MCF 10A (cell line): ENCODE measurements at places on chromosomes 1 and 21. TPM values are rescaled to one million over a fixed set of nuclear protein-coding genes. Genes with fewer than 3 reads are reported as not detected.

DNA sequence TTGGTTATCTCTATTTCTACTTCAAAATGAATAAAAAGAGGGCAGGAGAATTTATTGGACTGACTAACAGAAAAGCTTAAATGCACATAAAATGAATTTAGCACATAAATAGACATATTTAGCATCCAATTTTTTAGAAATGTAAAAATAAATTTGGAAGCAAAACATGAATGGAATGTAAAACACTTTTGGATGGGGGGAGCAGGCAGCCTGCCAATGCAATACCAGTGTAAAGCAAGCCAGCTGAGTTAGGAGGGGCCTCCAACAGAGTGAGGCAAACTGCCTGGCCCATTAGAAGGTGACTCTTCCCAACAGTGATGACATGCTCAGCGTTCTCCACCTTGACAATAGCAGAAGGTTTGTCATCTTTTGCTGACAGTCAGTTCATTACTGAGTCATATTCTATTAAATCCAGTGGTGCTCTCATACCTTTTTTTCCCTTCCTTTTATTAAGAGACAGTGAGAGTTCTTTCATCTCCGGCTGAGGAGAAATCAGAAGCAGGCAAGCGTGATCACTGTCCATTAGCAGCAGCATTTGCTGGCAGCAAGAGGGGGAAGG lies 19.5 kb upstream of the EXO1 start:
- no peaks in the 10 kb centered on the region for H3K36me3 ChIP-seq
- no peak for DNase-seq
- peaks cover 7% of the 10 kb centered on the region for H3K4me1 ChIP-seq
- H3K27me3 ChIP-seq: no peaks in the 10 kb centered on the region
- H3K27ac ChIP-seq: no peak overlapping the region

- H3K36me3 ChIP-seq: no peaks in the 10 kb centered on the region
- H3K4me3 ChIP-seq: no peak overlapping the region
- H3K27ac ChIP-seq: peak overlapping the region; percentile 73
- DNase-seq: no peak
- peaks cover 23% of the 10 kb centered on the region for H3K4me1 ChIP-seq
These were observed 271.7 kb upstream of the SNX7 start for GRCh38 chr1:98389809-98390208.

DNA sequence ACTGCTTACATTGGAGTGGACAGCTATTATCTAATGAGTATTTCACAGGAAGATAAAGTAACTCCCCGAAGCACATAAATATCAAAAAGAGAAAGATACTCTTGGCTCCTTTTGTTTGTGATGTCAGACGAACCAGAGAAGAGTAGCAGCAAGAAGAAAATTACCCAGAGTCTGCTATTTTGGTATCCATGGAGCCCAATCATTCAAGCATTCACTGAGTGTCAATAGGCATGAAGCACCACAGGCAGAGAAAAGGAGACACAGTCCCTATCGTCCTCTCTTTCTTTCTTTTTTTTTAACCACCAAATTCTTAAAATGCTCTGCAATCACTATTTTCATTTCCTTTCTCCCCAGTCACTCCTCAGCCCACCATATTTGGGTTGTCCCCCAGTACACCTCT lies 22.2 kb downstream of the THEMIS2 start:
- peak overlapping the region; percentile 70 for H3K27ac ChIP-seq
- no peaks in the 10 kb centered on the region for H3K4me1 ChIP-seq
- H3K27me3 ChIP-seq: no peaks in the 10 kb centered on the region
- DNase-seq: no peak
- peaks cover 79% of the 10 kb centered on the region for H3K36me3 ChIP-seq

DNA sequence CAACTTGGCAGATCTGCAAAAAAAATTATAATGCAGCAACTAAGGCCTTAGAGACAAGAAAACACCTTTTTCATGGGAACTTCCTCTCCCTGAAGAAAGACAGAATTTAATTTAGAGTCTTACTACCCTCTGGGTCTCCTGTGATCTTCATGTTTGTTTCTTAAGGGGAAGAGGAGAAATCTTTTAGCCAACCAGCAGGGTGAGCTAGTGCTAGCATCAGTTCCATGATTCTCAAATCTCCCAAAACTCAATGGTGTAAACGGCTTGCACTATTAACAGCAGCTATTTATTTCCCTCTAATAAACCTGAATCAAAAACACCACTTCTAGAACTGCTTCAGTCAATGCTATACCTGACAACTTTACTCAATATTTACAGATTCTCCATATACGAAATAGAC lies 3.8 kb downstream of the ZNF644 start:
- no peaks in the 10 kb centered on the region for H3K27me3 ChIP-seq
- peaks cover 37% of the 10 kb centered on the region for H3K4me1 ChIP-seq
- peaks cover 15% of the 10 kb centered on the region for H3K36me3 ChIP-seq
- H3K4me3 ChIP-seq: no peak overlapping the region

DNA sequence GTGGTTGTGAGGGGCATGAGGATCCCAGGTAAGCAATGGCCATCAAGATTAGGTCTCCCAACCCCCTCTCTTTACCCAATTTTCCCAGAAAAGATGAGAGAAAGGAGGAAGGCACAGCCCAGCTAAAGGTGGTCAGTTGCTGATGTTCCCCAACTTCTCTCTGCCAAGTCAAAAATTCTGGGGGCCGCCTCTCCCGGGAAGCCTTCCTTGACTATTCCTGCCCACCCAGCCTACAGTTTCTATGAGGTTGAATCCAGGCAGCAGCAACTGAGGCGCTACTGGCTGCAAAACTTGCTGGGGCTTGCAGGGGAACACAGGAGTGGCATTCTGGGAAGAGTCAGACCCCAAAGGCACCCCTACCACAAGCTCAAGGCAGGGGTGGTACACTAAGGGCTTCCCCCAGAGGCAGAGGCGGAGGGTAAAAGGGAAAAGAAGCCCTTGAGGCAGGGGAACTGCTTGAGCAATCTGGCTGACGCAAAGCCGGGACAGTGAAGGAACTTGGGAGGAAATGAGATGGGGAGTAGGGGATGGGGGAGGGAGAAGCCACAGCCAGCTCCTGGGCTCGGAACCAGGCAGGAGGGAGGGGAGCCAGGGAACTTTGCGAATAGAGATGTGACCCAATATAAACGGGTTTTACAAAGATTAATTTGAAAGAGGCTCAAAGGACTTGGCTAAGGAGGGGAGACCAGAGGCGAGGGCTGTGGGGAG lies 31.2 kb downstream of the SDC3 start:
- H3K36me3 ChIP-seq: peaks cover 6% of the 10 kb centered on the region
- H3K4me3 ChIP-seq: peak overlapping the region; percentile 23
- H3K27me3 ChIP-seq: no peaks in the 10 kb centered on the region
- DNase-seq: peak; percentile 92
- peaks cover 26% of the 10 kb centered on the region for H3K4me1 ChIP-seq

GRCh38 chr1:154567386-154568156 lies at the start of gene CHRNB2:
TSS of gene CHRNB2 (plus strand) at chr1:154567778. CDS start at chr1:154568045, 267 bp downstream.
- H3K27me3 ChIP-seq: peaks cover 53% of the 10 kb centered on the region
- peaks cover 11% of the 10 kb centered on the region for H3K4me1 ChIP-seq
- peak within 1 kb of the TSS; percentile 52 for H3K4me3 ChIP-seq
- DNase-seq: peak; percentile 66

- H3K27me3 ChIP-seq: peaks cover 20% of the 10 kb centered on the region
- no peaks in the 10 kb centered on the region for H3K36me3 ChIP-seq
These were observed 124.0 kb upstream of the CSF3R start for GRCh38 chr1:36606641-36607262.

DNA sequence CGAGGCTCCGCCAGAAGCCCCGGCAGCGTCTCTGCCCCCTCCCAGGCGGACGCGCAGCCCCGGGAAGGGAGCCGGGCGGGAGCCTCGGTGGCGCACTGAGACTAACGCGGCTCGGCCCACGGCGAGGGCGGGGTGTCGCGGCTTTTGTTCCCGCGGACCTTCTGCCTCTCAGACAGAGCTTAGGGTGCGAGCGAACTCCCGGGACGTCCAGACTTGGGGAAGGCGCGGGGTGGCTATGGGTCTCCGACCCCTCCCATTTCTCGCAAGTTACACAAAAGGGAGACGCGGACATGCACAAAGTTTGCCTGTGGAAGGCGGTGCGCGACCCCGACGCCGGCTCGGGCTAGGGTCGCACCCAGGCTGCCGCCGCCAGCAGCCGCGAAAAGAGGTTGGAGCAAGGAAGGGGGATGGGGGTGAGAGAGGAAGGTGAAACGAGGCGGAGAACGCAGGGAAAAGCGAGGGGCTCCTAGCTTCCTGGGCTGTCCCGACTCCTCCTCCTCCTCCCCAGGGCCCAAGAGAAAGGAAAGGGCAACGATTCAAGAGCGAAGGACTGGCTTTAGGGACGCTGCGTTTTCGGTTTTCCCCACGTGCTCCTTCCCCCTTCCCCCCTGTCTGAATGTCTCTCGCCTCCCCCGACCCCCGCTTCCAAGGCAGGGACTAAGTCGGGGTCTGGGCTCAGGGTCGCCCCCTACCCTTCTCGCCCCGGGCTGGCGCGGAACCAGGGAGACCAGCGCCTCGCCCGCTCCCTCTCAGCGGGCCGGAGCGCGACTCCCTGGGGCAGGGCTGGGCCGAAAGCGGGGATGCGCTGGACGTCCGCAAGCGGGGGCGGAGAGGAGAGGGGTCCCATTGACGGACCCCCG lies 729 bp downstream of the APP start:
- H3K27ac ChIP-seq: peak overlapping the region; percentile 85
- peaks cover 11% of the 10 kb centered on the region for H3K36me3 ChIP-seq
- peak overlapping the region; percentile 96 for H3K4me3 ChIP-seq
- no peaks in the 10 kb centered on the region for H3K27me3 ChIP-seq
- H3K4me1 ChIP-seq: peaks cover 31% of the 10 kb centered on the region

DNA sequence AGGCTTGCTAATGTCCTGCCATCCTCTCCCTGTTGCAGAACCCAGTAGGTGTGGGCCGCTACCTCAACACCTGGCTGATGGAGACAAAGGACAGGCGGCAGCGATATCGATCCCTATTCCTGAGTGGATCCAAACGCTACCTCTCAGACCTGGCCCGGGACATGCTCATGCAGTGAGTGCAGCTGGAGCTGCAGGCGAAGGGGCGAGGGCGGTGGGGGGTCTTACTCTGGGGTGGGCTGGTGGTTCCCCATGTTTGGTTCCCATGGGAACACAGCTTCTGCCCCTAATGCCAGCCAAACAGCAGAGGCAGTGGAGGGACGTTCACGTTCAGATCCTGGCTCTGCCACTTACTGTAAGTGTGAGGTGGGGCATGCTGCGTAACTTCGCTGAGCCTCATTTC lies 15.8 kb upstream of the TTC22 start:
- no peak overlapping the region for H3K27ac ChIP-seq
- DNase-seq: no peak
- H3K4me1 ChIP-seq: peaks cover 7% of the 10 kb centered on the region
- H3K36me3 ChIP-seq: peaks cover 5% of the 10 kb centered on the region

- H3K27ac ChIP-seq: no peak overlapping the region
- H3K27me3 ChIP-seq: no peaks in the 10 kb centered on the region
- H3K4me1 ChIP-seq: peaks cover 8% of the 10 kb centered on the region
- H3K36me3 ChIP-seq: no peaks in the 10 kb centered on the region
These were observed 19.1 kb downstream of the FMO1 start for GRCh38 chr1:171267391-171267790.

Gene CLCA4
- total RNA-seq: not detected in 2 replicates

Gene KIF17
- 0.19 and 1.9 TPM in 2 replicates for total RNA-seq

Gene HCN3
- 2.5 and 4.3 TPM in 2 replicates for total RNA-seq

Gene SERPINC1
- total RNA-seq: not detected in 2 replicates

Gene HES3
- total RNA-seq: not detected in 2 replicates

Gene CATSPERE
- total RNA-seq: 1.2 and 2.1 TPM in 2 replicates

Gene MAEL
- total RNA-seq: not detected in 2 replicates

Gene ATP6V0B
- 120 and 141 TPM in 2 replicates for total RNA-seq

Gene HSPA6
- 0.28 and 0.52 TPM in 2 replicates for total RNA-seq
